ENCODE measurements at places on chromosomes 1 and 21.

DNA sequence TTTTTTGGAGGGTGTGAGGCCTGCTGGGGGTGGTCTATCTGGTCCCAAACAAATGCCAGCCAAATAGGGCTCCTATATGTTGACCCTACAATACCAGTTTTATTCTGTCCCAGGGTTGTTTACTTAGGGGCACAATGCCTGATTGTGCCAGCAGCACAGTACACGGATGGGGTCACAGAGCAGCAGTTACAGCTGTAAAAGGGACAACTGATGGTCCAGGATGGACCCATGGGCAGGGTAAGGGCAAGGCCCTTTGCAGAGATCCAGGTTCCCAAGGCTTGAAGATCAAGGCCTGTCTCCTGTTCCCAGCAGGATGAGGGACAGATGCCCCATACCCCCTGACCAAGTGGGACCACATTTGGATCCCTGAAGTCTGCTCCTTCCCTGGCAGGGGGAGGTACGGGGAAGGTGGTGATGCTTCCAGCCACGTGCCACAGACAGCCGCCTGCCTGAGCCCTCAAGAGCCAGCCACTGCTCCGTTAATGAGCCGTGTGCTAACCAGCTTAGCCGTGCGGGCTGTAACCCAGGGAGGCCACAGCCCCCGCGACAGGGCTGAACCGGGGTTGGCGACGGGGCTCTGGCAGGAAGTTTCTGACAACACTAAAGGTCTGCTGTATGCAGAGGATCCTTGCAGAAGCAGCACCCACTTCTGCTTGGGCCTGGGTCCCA, 18.2 kb downstream of the SLC6A9 start:
- H3K36me3 ChIP-seq = no peaks in the 10 kb centered on the region
- no peak for DNase-seq
- H3K4me1 ChIP-seq = no peaks in the 10 kb centered on the region
- H3K4me3 ChIP-seq = no peak overlapping the region

- H3K4me3 ChIP-seq = no peak overlapping the region
- no peaks in the 10 kb centered on the region for H3K27me3 ChIP-seq
- H3K4me1 ChIP-seq = no peaks in the 10 kb centered on the region
Observed at GRCh38 chr1:27643600-27644368, 8.8 kb upstream of the FGR start.

DNA sequence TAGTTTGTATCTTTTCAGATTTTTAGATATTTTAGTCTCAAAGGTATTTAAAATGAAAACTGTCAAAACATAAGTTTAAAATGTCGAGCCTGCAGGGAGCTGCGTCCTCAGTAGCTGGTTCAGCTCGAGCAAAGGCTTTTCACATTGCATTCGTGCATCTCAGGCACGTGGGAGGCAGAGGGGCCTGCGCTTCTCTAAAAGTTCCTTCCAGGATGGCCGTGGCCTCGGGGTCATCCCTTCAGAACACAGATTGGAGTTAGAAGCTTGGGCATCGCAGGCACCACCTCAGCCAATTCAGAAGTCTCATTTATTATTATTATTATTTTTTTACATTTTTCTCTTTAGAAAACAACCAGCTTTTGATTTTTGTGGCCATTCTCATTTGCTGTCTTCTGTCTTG, 66.9 kb upstream of the DIP2A start:
- no peaks in the 10 kb centered on the region for H3K27me3 ChIP-seq
- H3K27ac ChIP-seq = no peak overlapping the region
- no peaks in the 10 kb centered on the region for H3K4me1 ChIP-seq
- H3K36me3 ChIP-seq = no peaks in the 10 kb centered on the region
- no peak for DNase-seq
- H3K4me3 ChIP-seq = no peak overlapping the region

GRCh38 chr1:10490286-10490970, 15.7 kb downstream of the PEX14 start:
- H3K4me3 ChIP-seq = no peak overlapping the region
- H3K36me3 ChIP-seq = no peaks in the 10 kb centered on the region
- H3K4me1 ChIP-seq = peaks cover 2% of the 10 kb centered on the region

- no peak for DNase-seq
- H3K27ac ChIP-seq = no peak overlapping the region
- H3K36me3 ChIP-seq = no peaks in the 10 kb centered on the region
- peaks cover 52% of the 10 kb centered on the region for H3K27me3 ChIP-seq
Observed at GRCh38 chr1:19643121-19643520, 990 bp upstream of the NBL1 start.

DNA sequence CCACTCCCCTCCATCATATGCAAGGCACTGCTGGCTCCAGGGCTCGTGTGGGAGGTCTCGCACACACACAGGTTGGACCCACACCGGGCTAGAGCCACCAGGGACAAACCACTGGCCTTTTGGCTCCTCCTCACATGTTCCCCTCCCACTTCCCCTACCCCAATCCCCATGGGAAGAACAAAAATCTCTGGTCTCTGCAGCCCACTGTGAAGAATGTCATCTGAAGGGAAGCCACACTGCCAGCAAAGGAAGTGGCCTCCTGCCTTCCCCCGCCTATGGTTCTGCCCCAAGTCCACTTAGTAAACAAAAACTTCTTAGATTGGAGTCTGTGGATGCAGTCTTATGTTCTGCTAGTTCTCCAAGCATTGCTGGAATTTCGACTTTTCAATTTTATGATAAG, 24.2 kb downstream of the OLFML3 start:
- no peaks in the 10 kb centered on the region for H3K36me3 ChIP-seq
- H3K4me1 ChIP-seq = no peaks in the 10 kb centered on the region
- DNase-seq = no peak
- H3K27me3 ChIP-seq = no peaks in the 10 kb centered on the region
- H3K4me3 ChIP-seq = no peak overlapping the region

- H3K4me3 ChIP-seq = no peak overlapping the region
- no peaks in the 10 kb centered on the region for H3K36me3 ChIP-seq
- no peaks in the 10 kb centered on the region for H3K4me1 ChIP-seq
Observed at GRCh38 chr1:37317870-37318467, 156.4 kb upstream of the ZC3H12A start.

DNA sequence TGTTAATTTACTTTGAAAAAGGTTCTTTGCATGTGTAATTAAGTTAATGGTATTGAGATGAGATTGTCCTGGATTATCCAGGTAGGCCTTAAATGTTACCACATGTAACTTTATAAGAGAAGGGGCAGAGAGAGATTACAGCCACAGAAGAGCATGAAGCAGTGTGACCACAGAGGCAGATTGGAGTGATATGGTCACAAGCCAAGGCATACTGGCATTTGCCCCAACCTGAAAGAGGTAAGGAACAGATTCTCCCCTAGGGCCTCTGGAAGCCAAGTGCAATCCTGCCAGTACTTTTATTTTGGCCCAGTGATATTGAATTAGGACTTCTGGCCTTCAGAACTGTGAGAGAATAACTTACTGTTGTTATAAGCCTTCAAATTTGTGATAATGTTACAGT, 23.0 kb downstream of the RNF2 start:
- H3K4me1 ChIP-seq = no peaks in the 10 kb centered on the region
- H3K27me3 ChIP-seq = no peaks in the 10 kb centered on the region
- no peak overlapping the region for H3K4me3 ChIP-seq
- no peak overlapping the region for H3K27ac ChIP-seq
- H3K36me3 ChIP-seq = no peaks in the 10 kb centered on the region

DNA sequence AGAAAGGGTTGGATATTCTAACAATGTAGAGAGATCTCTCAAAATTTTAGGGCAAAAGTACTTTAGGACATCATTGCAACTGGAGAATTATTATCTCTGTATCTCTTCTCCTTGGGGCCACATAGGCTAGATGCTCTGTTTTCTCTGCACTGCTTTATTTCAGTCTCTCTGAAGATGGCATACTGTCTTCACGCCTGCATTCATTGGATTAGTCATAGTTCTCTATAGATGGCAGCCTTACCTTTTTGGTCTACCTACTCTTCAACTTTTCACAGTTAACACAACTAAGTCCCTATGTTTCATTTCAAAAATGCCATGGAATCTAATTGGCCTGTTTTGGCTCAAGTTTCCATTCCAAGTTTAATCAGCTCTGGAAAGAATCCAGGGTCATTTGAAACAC, 1623.3 kb upstream of the B3GALT2 start:
- DNase-seq = peak; percentile 16
- H3K36me3 ChIP-seq = no peaks in the 10 kb centered on the region
- peaks cover 29% of the 10 kb centered on the region for H3K4me1 ChIP-seq
- H3K4me3 ChIP-seq = no peak overlapping the region

- H3K27ac ChIP-seq = no peak overlapping the region
- no peak for DNase-seq
- H3K4me1 ChIP-seq = no peaks in the 10 kb centered on the region
- no peak overlapping the region for H3K4me3 ChIP-seq
- no peaks in the 10 kb centered on the region for H3K27me3 ChIP-seq
Observed at GRCh38 chr1:192081359-192081758, 76.9 kb upstream of the RGS18 start.

DNA sequence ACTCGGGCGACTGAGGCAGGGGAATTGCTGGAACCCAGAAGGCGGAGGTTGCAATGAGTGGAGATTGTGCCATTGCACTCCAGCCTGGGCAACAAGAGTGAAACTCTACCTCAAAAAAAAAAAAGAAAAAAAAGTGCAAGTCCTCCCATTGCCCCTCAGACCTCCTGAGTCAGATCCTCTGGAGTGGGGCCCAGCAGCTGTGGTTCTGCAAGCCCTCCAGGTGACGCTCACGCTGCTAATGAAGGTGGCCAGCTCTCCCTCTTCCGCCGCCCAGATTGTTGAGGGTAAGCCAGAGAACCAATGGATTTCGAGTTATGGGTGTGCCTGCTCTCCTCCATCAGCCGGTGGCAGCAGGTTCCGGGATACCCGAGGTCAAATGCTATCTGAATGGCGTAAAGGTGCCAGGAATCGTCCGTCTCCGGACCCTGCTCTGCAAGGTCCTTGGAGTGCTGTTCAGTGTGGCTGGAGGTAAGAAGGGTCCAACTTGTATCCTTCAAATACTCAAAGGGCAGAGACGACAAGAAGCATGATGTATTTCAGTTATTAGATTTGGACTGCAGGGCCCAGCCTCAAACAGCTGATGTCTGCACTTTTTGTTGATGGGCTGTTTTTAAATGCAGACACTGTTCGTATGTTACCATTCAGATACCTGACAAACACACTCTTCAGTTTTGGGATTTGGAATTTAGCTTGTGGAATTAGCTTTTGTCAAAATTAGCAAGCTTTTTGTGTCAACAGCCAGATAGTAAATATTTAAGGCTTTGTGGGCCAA, 17.6 kb downstream of the CLCN6 start:
- H3K27ac ChIP-seq = no peak overlapping the region
- no peaks in the 10 kb centered on the region for H3K4me1 ChIP-seq
- H3K36me3 ChIP-seq = no peaks in the 10 kb centered on the region
- H3K27me3 ChIP-seq = no peaks in the 10 kb centered on the region
- no peak for DNase-seq
- H3K4me3 ChIP-seq = no peak overlapping the region

GRCh38 chr1:8004803-8005573, 21.1 kb downstream of the ERRFI1 start:
- H3K27me3 ChIP-seq = no peaks in the 10 kb centered on the region
- H3K36me3 ChIP-seq = no peaks in the 10 kb centered on the region
- H3K4me1 ChIP-seq = no peaks in the 10 kb centered on the region
- no peak overlapping the region for H3K27ac ChIP-seq
- H3K4me3 ChIP-seq = no peak overlapping the region
